ENCODE measurements at places on chromosomes 3 and 15.

DNA sequence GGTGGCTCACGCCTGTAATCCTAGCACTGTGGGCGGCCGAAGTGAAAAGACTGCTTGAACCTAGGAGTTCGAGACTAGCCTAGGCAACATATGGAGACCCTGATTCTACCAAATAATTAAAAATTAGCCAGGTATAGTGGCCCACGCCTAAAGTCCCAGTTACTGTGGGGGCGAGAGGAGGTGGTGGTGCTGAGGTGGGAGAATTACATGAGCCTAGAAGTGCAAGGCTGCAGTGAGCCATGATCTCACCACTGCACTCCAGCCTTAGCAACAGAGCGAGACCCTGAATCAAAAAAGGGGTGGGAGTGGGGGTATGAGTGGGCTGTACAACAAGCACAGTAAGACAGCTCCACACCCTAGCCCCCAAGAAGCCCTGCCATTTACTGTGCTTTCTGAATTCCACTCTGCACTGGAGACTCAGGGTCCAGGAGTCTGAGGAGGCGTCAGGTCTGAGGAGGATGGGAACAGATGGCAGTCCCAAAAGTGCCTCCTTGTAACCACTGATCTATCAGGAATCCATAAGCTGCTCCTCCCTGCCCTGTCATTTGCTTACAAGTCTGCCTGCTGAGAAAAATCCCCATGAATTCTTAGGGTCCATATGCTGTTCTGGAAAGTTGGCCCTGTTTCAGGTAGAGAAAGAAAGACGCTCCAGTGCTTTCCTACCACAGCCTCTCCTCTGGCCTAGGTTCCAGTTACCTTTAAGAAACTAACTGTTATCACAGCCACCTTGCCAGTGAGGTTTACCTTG lies 171.1 kb downstream of the MAGI1 start:
- no peak for DNase-seq

DNA sequence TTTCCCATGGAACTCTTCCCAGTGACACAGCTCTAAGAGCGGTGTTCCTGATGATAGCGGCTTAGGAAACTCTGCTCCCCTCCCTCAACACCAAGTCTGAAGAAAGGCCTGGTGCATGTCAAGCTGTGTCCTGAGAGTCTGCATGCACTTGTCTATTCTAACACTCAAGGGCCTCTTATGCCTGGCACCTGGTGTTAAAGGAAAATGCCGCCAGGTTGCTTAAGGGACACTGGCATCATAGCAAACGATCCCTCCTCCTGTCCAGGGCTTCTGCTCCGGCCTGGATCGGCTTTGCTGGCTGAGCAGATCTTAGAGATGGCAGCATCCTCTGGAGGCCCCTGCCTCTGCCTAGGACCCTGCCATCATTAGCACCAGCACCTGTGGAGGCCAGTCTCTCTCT lies 121.7 kb downstream of the MEGF11 start:
- no peak for DNase-seq

- no peak for DNase-seq
Observed at GRCh38 chr3:3799173-3800079, at the start of gene LRRN1. Gene LRRN1 (plus strand): TSS chr3:3799431. CDS start chr3:3844642, 45,211 bp downstream.

- DNase-seq: no peak
Observed at GRCh38 chr15:95557226-95558046, 773.1 kb upstream of the NR2F2 start.

Measured in GM19239 (cell line).